ENCODE measurements at places on chromosomes 3 and 15.

DNA sequence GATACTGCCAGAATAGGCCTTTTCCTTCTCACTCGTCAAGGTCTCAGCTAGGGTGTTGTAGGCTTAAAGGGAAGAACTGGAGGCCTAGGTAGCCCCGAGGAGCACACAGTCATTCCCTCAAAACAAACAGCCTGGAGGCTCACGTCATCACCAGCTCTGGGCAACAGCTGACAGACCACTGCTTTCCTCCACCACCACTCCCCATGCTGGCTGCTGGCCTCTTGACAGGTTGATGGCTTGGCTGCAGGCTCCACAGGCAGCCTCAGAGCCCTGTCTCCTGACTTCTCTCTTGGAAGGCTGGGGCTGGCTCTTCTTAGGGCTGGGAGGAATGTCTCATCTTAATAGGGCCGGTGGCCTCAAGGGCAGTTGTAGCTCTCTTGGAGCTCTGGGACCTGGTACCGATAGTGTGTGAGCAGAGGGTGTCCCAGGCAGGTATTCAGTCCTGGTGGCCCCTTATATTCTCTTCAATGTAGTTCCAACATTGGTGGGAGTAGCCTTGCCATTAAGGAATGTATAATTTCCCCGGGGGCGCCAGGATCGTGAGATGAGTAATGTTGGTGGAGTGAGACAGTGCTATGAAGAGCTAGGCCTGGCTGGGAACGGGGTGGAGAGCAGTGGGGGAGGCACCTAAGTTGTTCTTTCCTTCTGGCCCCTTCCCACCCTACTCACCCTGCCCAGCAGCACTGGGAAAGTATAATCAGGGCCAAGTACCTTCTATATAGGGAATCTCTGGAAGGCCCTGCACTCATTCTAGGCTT is 6.1 kb upstream of the AP2M1 start:
- no peak for DNase-seq

GRCh38 chr15:69474291-69474690 is 21.7 kb downstream of the RPLP1 start:
- peak; percentile 47 for DNase-seq

DNA sequence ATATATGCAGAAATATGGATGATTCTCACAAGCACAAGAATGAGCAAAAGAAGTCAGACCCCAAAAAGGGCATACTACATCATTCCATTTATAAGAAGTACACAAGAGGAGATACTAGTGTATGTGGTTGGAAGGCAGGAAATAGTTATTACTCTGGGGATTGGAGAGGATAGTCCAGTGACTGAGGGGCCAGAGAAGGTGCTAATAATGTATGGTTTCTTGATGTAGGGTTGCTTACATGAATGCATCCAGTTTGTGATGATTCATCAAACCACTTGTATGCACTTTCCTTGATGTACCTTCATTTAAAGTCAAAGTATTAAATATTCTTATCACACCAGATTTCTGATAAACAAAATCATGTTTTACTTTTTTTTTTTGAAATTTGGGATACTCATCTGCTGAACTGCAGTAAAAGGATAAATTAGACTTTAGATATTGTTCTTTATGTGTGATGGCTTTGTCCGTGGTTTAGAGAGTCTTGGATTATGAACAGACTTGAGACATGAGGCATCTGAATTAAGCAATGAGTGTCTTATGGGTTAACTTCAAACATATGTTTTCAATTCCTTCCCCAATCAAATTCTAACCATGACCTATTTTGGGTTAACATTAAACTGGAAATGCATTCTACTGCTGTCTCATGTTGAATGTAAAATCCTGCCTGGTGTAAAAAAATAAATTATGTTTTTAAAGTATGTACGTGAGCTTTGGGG is 171.2 kb downstream of the SEMA6D start:
- DNase-seq, result no peak

- DNase-seq, result no peak
Measured at GRCh38 chr3:168864107-168865021, 768.6 kb upstream of the GOLIM4 start.

- DNase-seq, result no peak
Measured at GRCh38 chr3:111739311-111739911, 119.7 kb upstream of the PHLDB2 start.

DNA sequence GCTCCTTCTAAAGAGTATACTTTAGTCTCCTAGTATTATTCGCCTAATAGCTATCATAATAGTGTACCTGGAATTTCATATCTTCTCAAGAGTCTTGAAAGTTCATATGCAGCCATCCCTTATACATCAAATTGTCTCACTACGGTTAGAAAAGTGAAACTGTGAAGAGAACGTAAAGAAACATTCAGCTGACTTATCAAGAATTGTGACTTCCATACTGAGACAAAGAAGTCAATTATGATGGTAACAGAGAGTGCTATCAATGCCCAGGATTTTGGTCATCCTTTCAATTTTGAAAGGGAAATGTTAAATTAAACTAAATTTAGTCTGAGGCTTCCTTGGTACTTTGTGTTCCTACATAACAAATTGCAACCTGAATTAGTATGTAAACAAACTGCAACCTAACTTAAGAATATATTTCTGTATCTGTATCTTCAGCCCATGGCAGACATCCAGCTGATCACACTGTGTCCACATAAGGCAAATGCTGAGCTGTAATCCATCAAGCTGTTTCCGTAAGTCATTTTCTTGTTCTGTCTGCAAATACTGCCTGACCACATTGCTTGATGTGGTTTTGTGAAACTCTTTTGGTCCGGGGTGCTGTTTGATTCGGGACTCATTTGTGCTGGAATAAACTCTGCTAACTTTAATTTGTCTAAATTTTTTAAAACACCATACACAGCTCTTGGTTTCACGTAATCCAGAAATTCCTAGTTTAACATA is 469.6 kb downstream of the SI start:
- DNase-seq, result no peak
